Stimulated activated CD4-positive, alpha-beta T cell treated with anti-CD3 and anti-CD28 coated beads, TNF-alpha, amount 100 ng/mL, for 1 hour (primary cell): ENCODE measurements at places on chromosomes 5 and 9.
A peak's percentile ranks its signal among the peaks of the same experiment; 100 is the strongest.

DNA sequence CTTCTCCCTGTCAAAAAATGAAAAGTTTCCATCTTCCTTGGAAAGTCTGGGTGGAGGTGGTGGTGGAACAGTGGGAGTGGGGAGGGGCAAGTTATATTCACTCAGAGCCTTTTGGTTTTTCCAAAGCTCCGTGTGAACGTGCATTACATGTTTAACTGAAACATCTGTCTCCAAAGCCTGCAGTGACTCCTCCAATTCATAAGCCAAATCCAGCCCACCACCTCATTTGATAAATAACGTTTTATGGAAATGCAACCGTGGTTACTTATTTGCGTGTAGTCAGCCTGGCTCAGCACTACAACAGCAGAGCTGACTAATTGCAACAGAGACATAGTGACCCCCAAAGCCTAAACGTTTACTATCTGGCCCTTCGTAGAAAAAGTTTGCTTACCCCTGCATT is 13.9 kb downstream of the TNFSF8 start:
- DNase-seq: no peak

DNA sequence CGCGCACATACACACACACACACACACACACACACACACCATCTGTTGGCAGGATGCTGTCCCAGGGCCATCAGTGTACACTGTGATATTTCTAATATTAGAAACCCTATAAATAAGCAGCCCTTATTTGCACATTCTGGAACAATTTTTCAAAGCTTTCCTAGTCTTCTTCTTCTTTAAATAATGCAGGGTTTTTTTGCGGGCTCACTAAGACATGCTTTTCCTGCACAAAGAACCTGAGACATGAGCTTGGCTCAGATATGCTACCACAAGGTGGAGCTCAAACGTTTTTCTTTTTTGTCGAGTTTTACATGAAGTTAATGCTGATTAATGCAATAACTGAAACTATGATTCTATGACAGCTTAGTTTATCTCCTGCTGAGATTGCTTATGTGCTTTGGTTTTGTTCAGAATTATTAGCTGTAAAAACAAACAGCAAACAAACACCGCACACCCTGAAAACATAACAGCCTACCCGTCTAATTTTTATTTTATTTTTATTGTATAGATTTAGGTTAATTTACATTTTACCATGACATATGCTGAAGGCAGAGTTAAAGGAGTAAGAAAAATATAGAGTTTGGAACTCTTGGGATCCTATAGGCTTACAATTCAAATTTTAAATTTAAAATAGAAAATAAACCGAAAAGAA is 95.8 kb downstream of the ALDH1A1 start:
- no peak for DNase-seq

DNA sequence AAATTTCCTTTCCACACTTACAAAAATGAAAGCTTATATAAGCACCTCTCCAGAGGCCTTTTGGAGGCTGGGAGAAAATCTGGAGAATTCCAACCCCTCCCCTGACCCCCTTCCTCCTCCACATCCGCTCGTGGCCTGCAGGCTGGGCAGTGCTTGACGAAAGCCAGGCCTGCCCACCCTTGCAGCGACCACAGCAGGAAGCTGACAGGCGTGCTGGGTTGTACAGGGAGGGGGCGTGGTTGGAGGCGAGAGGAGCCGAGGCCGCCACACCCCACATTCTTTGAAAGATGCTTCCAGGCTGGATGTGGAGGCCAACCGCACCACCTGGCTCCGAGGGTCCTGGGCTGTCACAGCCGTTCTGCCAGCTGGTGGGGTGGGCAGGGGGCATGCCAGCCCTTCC is 47.8 kb upstream of the IER5L start:
- no peak for DNase-seq

DNA sequence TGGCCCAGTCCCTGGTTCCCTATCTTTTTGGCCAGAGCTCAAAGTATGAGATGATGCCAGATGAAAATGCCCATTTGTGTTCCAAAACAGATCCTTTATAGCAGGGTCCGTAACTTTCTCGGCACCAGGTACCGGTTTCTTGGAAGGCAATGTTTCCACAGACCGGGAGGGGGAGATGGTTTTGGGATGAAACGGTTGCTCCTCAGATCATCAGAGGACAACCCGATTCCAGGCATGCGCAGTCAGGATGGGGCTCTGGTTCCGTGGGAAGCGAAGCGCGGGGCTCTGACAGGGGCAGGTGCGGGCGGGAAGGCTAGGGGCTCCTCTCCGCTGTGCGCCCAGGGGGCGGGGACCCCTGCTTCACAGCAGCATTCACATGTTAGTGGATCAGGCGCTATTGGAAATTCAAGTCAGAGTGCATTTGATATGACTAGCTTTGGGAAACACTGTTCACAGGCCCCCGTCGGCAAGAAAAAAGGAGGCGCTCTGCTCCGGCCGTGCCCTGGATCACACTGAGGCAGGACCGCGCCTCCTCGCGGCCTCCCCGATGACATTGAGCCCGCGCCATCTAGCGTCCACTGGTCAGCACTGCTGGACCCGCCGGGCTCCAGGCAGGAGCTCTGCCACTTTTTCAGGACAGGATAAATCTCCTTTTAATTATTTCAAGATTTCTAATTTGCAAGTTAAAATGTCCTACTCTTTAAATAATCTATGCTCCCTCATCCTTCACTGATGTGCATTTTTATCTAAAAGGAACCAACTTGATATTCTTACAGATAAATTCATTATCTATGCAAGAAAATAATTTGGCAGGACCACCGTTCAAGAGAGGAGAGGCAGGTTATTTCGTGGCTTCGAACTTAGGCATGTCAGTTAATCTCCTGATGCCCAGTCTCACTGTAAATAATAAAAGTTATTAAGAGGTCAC is 190.0 kb downstream of the FANCC start:
- DNase-seq: peak; percentile 59

DNA sequence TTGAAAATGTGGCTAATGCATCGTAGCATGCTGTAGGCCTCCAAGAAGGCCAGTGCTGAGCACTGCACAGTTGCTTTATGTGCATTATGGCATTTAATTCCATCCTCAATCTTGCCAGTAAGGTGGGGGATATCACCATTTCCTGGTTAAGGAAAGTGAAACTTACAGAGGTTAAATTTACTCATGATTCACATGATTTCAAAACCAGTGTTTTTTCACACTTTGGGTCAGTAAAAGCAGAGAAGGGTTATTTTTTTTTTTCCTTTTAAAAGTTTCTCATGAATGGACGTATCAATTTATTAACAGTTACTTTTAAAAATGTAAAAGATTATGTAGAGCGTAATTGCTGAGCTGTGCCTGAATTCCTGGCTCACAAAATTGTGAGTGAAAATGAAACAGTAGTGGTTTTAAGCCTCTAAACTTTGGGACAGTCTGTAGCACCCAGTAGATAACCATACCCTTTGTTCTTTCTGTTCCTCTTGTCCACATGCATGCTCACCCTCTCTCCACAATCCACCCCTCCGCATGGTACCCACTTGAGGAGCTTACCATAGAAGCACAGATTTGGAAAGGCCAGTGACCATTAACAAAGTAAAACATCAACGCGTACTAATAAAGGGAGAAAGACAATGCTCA is 21.2 kb downstream of the MAST4 start:
- DNase-seq: no peak

DNA sequence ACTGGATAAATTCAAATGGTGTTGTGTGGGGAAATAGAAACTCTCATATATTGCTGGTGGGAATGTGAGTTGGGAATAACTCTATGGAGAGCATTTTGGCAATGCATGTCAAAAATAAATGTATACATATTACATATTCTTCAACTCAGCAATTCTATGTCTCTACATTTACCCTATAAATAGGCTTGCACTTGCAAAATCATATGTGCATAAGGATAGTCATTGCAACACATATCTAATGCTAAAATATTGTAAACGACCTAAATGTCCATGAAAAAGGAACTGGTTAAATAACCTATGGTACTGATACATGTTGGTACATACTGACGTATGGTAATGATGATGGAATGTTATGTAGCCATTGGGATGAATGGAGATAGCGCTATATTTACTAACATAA is 94.5 kb upstream of the CHD1 start:
- DNase-seq: no peak

GRCh38 chr9:106956971-106957370 is 94.0 kb downstream of the ZNF462 start:
- DNase-seq: no peak

DNA sequence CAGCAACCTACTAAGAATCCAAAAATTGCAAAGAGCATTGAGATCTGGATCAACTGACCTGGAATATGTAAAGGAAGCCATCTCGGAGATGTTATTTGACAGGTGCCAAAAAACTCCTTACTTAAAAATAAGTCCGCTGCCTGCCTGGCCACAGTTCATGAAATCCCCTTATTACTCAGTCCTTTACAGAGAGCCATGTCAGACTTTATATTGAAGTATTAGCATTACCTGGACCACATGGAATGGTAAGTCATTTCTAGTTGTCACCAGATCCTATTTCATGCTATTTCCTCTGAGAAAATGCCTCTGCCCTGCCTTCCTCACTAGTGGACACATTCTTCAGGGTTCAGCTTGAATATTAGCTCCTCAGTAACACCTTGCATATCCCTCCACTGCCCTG is 115.7 kb downstream of the DEPDC1B start:
- no peak for DNase-seq

GRCh38 chr9:97638666-97639065 is 5.0 kb downstream of the NCBP1 start:
- DNase-seq: no peak

DNA sequence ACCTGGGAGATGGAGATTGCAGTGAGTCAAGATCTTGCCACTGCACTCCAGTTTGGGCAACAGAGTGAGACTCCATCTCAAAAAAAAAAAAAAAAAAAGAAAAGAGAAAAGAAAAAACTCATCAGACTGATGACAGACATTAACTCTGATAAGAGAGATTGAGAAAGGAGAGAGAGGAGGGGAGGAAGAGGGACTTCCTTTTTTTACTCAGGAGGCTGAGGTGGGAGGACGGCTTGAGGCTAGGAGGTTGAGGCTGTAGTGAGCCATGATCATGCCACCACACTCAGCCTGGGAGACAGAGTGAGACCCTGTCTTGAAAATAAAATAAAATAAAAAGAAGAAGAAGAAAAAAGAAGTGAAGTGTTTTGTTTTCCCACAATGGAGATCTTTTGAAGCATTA is 9.7 kb upstream of the MSMP start:
- no peak for DNase-seq

GRCh38 chr9:132201780-132202703 is 40.2 kb downstream of the NTNG2 start:
- DNase-seq: no peak

DNA sequence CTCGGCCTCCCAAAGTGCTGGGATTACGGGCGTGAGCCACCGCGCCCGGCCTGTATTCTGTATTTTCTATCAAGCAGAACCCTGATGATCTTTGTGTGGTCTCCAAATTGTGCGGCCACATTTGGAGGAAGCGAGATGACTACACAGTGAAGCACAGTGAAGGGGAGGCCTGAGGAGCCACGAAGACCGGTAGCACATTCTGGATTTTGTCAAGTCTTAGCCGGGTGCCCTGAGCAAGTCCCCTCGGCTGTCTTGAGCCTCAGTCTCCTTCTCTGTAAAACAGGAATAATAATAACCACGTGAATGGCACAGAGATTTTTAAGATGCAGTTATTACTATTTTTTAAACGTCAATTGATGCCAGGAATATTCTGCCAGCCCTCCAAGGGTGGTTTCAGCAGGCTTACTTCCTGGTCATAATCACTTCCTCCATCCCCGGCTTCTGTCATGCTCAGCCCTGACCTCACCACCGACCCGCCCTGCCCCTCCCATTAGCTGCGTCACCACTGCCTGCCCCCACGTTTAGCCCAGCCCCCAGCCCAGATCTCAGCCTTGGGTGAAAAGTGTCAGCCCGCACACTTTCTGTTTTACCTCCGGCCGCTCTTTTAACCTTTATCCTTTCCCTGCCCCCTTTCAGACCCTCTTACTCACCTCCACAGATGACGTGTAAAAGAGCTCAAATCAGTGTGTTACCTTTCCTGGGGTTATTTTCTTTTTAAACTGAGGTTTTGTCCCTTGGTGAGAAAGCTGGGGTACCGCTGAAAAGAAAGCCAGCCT is 27.0 kb upstream of the ERGIC1 start:
- DNase-seq: peak; percentile 55

DNA sequence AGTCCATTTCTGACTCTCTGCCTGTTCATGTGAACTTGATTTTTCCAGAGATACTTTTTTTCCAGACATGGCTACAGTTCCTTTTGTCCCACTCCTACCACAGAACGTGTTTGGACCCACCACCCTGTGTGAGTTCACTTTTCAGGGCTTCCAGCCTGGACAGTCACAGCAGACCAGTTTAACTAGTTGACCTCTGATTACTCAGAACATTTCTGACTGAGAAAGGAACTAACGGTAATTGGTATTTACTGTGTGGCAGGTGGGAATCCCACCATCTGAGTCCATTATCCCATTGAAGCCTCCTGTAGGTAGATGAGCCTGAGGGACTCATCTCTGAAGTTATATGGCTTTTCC is 210.1 kb downstream of the GOLPH3 start:
- no peak for DNase-seq

DNA sequence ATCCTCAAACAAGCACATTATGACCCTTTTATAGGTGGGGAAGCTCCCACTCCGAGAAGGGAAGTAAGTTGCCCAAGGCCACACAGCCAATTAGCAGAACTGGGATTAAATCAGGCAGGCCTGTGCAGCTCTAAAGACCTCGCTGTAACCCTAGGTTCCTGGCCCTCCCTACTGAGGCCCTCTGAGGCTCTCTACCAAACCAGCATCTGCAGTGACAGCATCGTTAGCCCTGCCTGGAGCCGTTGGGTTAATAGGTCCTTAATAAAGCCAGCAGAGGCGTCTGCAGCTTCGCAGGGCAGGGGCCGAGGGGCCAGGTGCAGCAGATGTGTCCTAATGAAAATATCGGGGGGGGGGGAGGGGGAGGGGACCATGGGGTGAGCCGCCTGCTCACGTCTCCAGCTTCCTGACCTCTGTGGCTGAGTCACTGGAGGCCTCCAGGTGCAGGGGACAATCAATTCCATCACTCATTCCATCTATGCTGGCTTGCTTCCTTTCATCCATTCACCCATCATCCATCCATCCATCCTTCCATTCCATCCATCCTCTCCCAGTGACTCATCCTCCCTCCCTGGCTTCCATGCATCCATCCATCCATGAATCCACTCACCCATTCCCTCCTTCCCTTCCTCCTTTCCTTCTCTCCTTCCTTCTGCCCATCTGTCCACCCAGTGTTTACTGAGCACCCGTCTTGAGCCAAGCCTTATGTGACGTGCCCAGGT is 203.9 kb downstream of the C9orf50 start:
- no peak for DNase-seq

GRCh38 chr9:98043915-98044314 is 12.6 kb upstream of the NANS start:
- no peak for DNase-seq

DNA sequence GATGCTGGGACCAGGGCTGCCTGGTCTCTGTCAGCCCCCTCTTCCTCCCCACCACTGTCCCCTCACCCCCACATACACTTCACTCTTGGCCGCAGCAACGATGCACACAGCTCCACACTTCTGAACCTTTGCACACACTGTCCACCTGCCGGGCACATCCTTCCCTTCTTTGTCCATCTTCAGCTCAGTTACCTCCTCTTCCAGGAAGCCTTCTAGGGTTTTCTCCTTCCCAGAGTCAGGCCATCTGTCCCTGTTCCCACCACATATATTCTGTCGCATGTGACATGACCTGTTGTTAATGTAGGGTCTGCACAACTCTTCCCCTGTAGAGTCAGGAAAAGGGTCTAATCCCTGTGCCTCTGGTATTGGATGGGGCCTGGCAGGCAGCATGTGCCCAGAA is 38.6 kb upstream of the PHYKPL start:
- DNase-seq: no peak

GRCh38 chr5:57592236-57592635 is 109.6 kb upstream of the ACTBL2 start:
- DNase-seq: no peak

GRCh38 chr9:21504113-21504512 is 22.0 kb upstream of the IFNE start:
- DNase-seq: no peak

- DNase-seq: no peak
These were observed 24.1 kb upstream of the GABBR2 start for GRCh38 chr9:98732801-98733200.
